Activated CD4-positive, alpha-beta T cell treated with anti-CD3 and anti-CD28 coated beads, Interleukin-2, Interleukin-6, amounts not matched to agents 100 ng/mL and 50 ng/mL, durations not matched to agents 16 hours and 8 hours (primary cell): ENCODE measurements at places on chromosomes 11 and 22.

DNA sequence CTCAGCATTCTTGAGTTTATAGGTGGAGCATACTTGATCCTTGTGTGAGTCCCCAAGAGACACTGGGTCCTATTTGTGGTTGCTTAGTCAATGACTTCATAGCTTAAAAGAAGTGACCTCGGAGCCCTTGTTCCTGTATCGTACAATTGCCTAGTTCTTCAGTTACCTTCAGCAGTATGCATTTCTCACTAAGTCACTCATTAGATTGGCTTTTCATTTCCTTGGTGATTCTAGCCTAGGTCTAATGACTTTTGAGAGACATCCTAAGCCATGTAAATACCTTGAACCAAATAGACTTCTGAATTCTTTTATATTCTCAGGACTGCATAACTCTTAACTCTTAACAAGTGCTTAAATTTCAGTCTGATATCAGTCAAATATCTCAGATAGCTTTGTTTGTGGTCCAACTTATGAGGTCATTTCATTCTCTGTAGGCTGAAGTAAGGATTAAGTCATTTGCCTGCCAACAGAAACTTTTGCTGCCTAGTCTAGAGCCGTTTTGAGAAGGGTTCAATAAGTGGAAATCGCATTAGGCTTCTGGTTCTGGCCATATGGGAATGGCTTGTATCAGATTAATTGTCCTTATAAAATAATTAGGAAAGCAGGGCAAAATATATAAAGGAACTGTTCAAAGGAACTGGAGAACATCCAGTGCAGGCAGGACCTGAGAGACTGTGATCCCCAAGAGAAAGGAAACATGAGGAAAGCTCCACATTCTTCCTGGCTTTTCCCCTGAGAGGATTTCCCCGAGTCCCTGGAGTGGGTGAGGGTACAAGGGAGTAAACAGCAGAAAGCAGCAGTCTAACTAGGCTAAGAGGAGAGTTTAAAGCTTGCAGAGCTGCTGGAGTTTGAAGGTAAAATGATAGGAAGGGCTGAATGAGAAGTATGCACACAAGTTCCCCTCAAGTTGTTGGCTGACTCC, 39.9 kb downstream of the TRAF6 start:
- DNase-seq: no peak

GRCh38 chr22:25677631-25678030, 64.4 kb upstream of the MYO18B start:
- no peak for DNase-seq

- DNase-seq: peak; percentile 60
Measured at GRCh38 chr22:40637183-40638150, 948 bp upstream of the MRTFA start.

- DNase-seq: peak; percentile 56
Measured at GRCh38 chr22:39526736-39527171, 5.8 kb downstream of the RPS19BP1 start.

- no peak for DNase-seq
Measured at GRCh38 chr22:45843986-45844385, 133.0 kb downstream of the WNT7B start.

DNA sequence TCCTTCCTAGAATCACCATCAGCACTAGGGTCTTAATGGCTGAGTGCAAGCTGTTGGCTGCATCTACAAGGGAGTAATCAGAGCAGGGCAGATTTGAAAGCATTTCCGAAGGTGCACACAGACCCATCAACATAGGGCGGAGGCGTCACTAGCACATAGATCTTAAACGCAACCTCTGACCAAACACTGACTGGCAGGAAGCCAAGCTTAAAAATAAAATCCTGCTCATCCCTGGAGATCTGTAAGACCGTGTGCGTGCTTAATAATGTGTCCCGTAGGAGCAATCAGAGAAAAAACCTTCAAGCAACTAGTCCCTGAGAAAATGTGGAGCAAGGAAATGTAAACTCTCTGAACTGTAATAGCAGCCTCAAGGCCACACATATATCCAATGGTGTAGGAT, 470.5 kb downstream of the ETS1 start:
- no peak for DNase-seq

- DNase-seq: peak; percentile 40
Measured at GRCh38 chr22:26461188-26461810, 22.3 kb downstream of the HPS4 start.

- no peak for DNase-seq
Measured at GRCh38 chr11:84824624-84825023, 802.5 kb downstream of the DLG2 start.

DNA sequence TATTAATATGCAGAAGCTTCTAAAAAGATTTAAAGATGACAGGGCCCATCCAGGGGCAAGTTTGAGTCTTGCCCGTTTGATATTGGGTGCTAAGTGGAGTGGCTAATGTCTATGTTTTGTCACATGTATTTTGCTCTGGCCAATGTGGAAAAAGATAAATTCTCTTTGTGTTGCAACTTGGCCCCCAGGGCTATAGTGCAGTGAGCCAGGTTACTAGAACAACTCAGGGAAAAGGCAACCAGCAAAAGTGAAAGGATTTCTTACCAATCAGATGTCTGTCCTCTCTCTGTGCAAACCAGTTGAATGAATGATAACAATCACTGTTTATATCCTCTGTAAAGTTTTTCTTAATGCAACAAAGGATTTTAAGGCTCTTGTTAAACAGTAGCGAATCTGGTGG, 4.6 kb upstream of the CLNS1A start:
- DNase-seq: no peak

DNA sequence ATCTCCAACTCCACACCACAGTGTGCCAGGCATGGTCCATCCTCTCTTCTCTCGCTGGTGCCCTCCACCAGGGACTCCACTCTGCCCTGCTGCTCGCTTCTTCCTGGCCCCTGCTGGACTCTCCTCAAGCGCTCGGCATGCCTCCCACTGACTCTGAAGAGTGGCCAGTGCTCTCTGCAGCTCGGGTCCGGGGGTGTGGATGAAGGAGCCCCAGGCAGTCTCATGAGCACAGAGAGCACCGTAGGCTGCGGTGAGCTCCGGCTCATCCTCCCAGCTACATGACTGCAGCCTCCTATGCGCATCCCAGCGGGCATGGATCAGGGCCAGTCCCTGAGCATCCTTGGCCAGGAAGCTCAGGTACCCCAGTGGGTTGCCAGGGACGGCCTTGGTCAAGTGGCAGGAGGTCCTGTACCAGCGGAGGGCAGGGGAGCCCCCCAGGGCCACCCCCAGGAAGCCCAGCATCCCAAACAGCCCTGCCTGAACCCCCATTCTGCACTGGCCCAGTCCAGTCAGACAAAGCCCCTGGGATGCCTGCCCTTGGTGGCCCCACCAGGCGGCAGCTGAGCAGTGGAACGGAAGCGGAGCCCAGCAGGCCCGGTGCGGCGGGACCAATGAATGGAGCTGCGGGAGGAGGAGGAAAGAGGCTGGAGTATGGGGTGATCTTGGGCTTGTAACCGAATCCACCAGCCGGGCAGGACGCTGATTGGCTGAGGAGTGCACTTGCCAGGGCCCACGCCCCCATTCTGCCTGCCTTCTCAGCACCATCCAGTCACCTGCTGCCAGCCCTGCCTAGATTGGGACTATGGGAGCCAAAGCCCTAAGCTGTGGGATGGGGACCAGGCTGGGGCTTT, at the start of gene PLA2G3:
Gene PLA2G3 (minus strand): TSS at position 643 of the 851 bp plus-strand sequence. CDS start 154 bp downstream, at position 489.
- no peak for DNase-seq

GRCh38 chr11:57240757-57241156, 3.7 kb upstream of the APLNR start:
- DNase-seq: no peak

DNA sequence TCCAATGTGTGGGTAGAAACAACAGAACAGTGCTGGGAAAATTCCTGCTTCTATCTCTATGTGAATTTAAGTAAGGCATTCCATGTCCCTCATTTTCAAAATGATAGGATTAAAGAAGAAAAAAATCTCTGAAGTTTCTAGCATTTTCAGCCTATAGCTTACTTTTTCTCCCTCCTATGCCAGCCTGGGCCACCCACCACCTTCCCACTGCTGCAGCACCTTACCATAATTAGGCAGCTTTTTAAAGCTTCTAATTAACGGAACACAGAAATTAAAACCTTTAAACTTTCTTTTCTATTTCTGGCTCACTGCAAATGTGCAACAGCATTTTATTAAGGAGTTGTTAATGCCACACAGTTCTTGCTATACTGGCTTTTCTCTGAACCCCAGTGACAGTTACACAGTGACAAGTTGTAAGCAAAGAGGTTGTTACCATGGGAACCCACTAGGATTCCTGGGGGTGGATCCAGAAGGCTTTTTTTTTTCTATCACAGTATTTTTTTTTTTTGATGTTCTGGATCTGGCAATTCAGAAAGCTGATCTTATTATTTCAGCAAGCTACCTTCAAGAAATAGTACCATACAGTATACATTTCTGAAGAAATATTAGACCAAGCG, 20.2 kb downstream of the CELF1 start:
- no peak for DNase-seq

GRCh38 chr11:57241353-57241972, 4.4 kb upstream of the APLNR start:
- no peak for DNase-seq

- no peak for DNase-seq
Measured at GRCh38 chr11:125802387-125802786, 14.5 kb downstream of the PATE3 start.

GRCh38 chr22:47629791-47630655, 867.6 kb downstream of the TBC1D22A start:
- no peak for DNase-seq

DNA sequence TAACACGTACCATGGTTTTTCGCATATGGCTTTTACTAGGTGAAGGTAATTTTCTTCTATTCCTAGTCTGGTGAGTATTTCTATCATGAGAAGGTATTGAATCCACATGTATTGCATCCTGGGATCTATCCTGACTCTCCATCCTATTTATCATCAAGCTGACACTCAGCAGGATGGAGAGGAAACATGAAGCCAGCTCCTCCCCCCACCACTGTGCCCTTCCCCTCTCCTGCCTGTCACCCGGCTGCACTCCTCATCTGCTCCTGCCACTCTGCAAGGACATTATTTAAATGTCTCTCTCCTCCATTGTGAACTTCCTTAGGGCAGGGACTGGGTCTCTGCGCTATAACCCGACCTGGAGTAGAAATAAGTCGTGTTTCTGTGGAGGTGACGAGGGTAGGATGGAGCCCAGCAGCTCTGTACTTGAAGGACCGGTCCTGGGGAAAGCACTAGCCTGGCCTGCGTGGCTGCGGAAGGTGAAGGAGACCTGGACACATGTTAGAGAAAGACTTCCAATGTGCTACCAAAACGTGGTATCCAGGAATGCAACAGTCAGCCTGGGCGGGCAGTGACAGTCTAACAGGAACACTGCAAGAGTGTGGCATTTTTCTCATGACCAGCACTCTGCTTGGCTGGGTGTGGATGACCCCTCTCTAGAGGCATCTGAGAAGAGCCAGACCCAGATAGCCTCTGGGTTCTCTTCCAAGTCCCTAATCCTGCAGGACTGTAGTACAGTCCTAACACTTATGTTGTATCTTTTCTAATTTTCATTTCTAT, 111.2 kb downstream of the MICAL3 start:
- DNase-seq: no peak

GRCh38 chr11:60891103-60891741, 15.2 kb downstream of the PRPF19 start:
- no peak for DNase-seq

GRCh38 chr11:84524422-84525051, 1102.6 kb downstream of the DLG2 start:
- DNase-seq: no peak

GRCh38 chr22:30694171-30694639, 469 bp upstream of the OSBP2 start:
- peak; percentile 55 for DNase-seq

DNA sequence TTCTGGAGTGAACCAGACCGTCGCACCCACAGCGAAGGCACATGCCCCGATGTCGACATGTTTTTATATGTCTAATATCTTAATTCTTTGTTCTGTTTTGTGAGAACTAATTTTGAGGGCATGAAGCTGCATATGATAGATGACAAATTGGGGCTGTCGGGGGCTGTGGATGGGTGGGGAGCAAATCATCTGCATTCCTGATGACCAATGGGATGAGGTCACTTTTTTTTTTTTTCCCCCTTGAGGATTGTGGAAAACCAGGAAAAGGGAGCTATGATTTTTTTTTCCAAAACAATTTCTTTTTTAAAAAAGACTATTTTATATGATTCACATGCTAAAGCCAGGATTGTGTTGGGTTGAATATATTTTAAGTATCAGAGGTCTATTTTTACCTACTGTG, 49.2 kb upstream of the OR4B1 start:
- no peak for DNase-seq

GRCh38 chr22:34344702-34345101, 424.4 kb upstream of the LARGE1 start:
- no peak for DNase-seq

DNA sequence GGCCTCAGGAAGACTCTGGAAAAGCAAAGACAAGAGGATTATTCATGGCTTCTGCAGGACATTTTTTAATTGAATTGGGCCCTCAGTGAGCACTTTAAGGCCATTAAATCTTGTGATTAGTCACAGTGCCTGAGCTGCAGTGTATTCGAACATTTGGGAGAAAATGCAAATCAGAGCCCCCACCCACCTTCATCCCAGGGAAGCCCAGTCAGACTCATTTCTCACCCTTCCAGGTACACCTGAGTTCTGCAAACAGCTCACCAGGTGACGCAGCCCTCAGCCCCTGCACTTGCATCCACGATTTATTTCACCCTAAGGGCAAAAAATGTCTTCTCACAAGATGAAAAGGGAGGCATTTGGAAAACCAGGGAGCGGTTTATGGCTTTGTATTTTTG, 128.7 kb downstream of the MPPED1 start:
- no peak for DNase-seq

DNA sequence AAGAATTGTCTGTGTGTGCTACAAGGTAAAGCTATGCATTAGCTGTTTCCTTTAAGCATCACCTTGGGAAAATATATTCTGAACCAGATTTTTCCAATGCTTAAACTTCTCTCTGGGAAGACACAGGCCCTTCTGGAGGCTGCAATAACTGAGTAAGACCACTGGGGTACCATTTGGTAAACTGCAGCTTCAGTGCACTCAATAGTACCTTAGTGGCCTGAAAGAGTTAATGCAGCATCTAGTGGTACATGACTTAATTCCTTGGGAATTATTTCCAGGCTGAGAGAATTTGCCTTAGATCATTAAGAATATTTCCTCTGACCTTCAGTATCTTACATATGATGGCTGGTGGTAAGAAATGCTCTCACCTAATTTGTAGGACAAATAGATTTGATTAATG, 727.4 kb downstream of the DLG2 start:
- no peak for DNase-seq

DNA sequence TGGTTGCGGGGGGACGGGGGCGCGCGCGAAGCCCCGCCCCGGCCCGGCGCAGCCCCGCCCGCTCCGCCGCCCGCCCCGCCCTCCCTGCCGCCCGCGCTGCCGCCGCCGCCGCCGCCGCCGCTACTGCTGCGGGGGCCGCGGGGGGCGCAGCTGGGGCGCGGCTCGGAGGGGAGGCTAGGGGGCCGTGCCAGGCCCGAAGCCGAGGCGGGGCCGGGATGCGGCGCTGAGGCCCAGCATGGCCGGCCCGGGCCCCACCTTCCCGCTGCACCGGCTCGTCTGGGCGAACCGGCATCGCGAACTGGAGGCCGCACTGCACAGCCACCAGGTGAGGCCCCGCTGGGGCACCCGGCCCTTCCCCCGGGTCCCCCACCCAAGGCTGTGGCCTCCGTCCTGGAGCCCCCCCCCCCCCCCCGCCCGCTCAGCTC, at the start of gene ANKRD13D:
Gene ANKRD13D (plus strand): TSS at position 78 of the 425 bp plus-strand sequence. CDS start 158 bp downstream, at position 236.
- DNase-seq: no peak
